ENCODE measurements at places on chromosomes 7 and 10.

GRCh38 chr10:110433740-110434139 lies 64.0 kb upstream of the DUSP5 start:
- DNase-seq = peak; percentile 40

DNA sequence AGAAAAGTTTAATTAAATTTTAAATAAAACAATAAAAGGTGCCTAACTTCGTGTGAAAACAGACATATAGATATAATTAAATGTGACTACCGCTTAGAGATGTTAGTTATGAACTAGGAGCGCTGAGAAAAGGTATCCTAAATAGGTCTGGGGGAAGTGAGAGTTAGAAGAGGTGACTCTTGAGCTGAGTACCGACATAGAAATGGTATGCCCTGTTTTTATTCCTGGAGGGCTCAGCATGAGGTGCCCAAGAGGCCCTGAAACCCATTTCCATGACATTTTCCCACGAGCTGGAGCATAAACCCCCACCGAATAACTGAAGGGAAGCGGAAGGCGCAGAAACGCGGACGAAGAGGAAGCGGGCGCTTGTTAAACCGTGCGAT lies 433 bp upstream of the STARD3NL start:
- no peak for DNase-seq

- DNase-seq = no peak
Observed at GRCh38 chr10:27512548-27512947, 8.4 kb downstream of the RAB18 start.

GRCh38 chr7:135169141-135169963 lies 1.2 kb downstream of the CYREN start:
- DNase-seq = peak; percentile 43

DNA sequence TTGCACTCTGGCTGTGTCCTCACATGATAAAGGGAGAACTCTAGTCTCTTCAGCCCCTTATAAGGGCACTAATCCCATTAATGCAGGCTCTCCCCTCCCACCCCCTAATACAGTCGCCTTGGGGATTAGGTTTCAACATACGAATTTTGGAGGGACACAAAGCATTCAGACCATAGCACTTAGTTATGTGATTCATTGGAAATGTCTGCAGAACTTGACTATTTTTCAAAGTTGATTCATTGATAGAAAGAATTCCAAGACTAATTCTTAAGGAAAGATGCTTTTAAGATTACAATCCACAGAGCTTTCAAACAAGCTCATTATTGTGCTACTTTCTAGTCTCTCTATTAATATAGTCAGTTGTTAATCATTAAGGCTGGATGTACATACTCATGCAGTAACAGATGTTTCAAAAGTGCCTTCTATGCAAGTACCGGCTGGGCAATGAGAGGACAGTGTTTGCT lies 85.3 kb upstream of the RPA3 start:
- DNase-seq = no peak

Measured in left ventricle myocardium superior (tissue), 1 donor.